ENCODE measurements at places on chromosomes 4 and X. TPM values are rescaled to one million over a fixed set of nuclear protein-coding genes. Genes with fewer than 3 reads are reported as not detected.

GABRG1 gene
- polyA plus RNA-seq = not detected

NIPAL1 gene
- 5.3 TPM for polyA plus RNA-seq

OR13H1 gene
- not detected for polyA plus RNA-seq

PAGE4 gene
- not detected for polyA plus RNA-seq

- H3K36me3 ChIP-seq = no peaks in the 10 kb centered on the region
- H3K4me1 ChIP-seq = no peaks in the 10 kb centered on the region
- DNase-seq = no peak
- H3K4me3 ChIP-seq = no peak overlapping the region
- H3K27ac ChIP-seq = no peak overlapping the region
Observed at GRCh38 chrX:153052534-153052933, 3.7 kb upstream of the PNMA3 start.

GRCh38 chr4:187656959-187657358, 338.6 kb upstream of the ZFP42 start:
- no peaks in the 10 kb centered on the region for H3K27me3 ChIP-seq
- DNase-seq = no peak
- no peak overlapping the region for H3K4me3 ChIP-seq
- no peaks in the 10 kb centered on the region for H3K4me1 ChIP-seq
- no peak overlapping the region for H3K27ac ChIP-seq

- no peak overlapping the region for H3K27ac ChIP-seq
- H3K36me3 ChIP-seq = no peaks in the 10 kb centered on the region
- H3K4me1 ChIP-seq = no peaks in the 10 kb centered on the region
- no peak for DNase-seq
- H3K4me3 ChIP-seq = no peak overlapping the region
Observed at GRCh38 chr4:53168228-53168627, 197.6 kb downstream of the SCFD2 start.

GRCh38 chr4:88955580-88956380, 101.2 kb downstream of the FAM13A start:
- H3K27me3 ChIP-seq = no peaks in the 10 kb centered on the region
- H3K4me3 ChIP-seq = no peak overlapping the region
- H3K27ac ChIP-seq = no peak overlapping the region

DNA sequence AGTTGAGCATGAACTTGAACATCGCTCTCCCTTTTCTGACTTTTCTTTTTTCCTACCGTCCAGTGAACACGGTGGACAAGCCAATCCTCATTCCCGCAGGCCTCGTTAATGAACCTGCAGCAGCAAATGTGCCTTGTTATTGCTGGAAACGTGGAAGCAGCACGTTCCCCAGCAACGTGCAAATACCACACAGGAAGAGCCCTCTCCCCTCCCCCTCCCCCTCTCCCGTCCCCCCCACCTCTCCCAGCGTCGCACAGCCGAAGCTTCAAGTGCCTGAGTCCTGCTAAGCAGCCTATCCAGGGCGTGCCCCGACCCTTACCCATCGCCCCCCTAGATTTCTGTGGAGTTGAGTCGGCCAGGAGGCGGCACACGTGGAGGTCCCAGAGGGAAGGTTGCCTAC, 219.9 kb downstream of the BCOR start:
- H3K36me3 ChIP-seq = no peaks in the 10 kb centered on the region
- no peaks in the 10 kb centered on the region for H3K4me1 ChIP-seq
- no peak overlapping the region for H3K4me3 ChIP-seq
- no peak overlapping the region for H3K27ac ChIP-seq

GRCh38 chr4:150525321-150525868, 56.6 kb upstream of the MAB21L2 start:
- H3K27me3 ChIP-seq = no peaks in the 10 kb centered on the region
- no peak overlapping the region for H3K27ac ChIP-seq
- DNase-seq = no peak
- H3K4me3 ChIP-seq = no peak overlapping the region
- no peaks in the 10 kb centered on the region for H3K4me1 ChIP-seq

Measured in small intestine (tissue), 16 donors.